ENCODE measurements at places on chromosomes 7 and 10.

DNA sequence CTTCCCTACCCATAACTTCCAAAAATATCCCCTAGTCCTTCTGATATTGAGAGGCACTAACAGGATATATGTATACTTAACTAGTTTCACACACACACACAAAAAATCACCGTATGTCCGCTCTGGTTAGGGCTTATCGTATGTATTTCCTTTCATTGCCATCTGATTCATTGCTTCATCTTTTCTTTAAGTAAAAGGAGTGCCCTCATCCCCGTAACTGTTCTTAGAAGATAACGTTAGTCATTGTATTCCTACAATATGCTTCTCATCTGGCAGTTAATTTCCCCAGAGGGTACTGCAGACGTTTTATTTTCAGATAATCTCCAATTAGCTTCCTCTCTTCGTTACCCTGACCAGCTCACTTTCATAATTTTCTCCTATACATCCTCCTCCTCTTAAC lies 37.3 kb downstream of the NRCAM start:
- DNase-seq = no peak

DNA sequence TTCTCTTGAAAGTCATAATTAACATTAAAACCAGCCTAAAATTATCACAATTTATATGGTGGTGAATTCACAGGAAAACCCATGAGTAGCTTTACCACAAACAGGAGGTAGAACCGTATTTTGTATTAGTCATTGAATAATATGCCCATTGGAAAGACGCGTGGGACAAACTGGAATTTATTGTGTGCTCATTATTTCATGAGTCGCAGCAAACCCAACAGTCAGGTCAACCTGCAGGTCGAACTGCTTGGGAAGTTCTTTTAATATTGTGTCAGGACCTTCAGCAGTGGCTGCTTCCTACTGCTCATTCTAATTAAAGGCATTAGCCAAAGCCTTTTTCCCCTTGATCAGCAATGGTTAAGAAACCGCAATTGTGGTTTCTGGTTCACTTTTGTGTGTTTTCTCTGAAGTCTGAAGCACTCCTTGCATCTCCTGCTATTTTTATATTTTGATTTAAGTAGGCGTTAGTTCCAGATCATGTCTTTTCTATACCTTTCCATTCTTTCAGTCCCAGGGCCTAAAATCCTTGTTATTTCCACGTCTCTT lies 100.1 kb downstream of the RAB11FIP2 start:
- no peak for DNase-seq

- no peak for DNase-seq
These were observed 37.8 kb upstream of the MXI1 start for GRCh38 chr10:110169586-110169985.

DNA sequence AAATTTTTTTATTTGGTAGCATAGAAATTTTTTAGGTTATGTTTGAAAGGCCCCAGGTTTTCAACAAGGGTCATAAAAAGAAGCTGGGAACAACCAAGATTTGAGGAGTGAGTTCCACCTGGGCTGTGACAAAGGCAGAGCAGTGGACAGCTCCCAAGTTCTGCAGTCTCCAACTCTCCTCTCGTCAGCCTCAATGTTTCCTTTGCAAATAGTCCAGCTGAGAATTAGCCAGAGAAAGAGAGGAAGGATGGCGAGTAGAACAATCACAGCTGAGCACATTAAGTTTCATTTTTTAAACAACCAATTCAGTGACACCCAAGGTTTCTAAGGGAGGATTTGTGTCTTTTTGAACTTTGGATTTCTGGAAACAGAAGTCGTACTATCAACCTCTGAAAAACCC lies 143.2 kb downstream of the NRCAM start:
- no peak for DNase-seq

GRCh38 chr10:1612908-1613307 lies 124.4 kb downstream of the ADARB2 start:
- no peak for DNase-seq

DNA sequence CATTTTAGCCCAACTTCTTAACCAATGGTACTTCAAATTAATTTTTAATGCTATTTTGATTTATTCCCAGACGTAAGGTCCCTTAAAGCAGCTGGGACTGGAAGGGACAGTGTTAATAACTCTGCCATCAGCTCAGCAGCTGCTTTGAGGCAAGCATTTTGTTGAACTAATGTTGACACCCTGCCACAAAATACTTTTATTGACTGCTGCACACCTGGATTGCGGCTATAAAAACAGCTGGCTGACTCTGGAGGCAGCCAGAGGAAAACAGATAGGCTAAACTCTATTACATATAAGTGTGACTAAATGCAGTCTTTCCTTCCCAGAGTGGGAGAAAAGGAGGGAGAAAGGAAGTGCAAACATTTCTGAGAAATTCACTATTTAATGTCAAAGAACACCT lies 77.6 kb downstream of the ETV1 start:
- no peak for DNase-seq

GRCh38 chr7:106865130-106866041 lies at the start of gene PIK3CG:
Gene PIK3CG (plus strand): TSS chr7:106865282. CDS start chr7:106867562, 2,280 bp downstream.
- no peak for DNase-seq

DNA sequence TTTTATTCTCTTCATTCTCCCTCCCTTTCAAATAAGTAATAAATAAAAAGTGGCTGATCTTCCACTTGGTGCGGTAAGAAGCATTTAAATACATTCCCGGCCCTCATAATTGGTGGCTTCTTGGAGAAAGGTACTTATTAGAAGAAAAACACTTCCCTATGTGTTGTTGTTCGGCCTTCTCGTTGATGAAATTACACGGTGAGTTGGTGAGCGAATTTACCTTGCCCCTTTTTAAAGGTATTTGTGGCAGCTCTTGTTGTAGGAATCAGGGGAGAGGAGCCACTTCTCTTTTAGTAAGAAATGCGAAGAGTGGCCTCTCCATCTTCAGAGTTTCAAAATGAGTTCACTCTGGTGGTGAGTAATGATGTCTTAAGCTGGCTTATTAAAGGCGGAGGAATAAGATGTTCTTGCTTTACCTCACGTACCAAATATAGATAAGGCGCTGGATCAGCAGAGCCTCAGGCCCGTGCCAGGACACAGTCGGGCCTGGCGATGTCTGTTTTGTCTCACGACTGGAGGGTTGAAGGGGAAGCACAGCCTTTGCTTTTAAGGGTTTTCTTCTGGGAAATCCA lies 135.9 kb downstream of the CUX1 start:
- no peak for DNase-seq

GRCh38 chr10:89043052-89043451 lies 52.5 kb downstream of the FAS start:
- no peak for DNase-seq

DNA sequence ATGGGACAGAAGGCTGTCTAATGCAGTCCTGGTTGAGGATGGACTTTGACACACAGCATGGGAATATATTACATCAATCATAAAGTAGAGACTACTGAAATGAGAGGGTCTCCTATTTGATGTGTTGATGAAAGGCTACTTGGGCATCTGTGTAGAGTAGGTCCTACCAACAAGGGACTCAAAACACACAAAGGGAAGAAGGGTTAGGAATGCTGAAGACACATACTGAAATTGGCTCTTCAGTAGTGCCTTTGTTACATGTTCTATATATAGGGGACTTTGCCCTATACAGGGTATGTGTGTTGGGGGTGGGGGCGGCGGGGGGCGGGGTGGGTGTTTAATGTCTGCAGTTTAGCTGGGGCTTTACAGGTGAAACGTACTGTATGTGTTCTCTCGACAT lies 7.7 kb downstream of the CUL1 start:
- DNase-seq = no peak

Data from iPS DF 6.9 (cell line).